ENCODE measurements at places on chromosomes 12 and 14.

DNA sequence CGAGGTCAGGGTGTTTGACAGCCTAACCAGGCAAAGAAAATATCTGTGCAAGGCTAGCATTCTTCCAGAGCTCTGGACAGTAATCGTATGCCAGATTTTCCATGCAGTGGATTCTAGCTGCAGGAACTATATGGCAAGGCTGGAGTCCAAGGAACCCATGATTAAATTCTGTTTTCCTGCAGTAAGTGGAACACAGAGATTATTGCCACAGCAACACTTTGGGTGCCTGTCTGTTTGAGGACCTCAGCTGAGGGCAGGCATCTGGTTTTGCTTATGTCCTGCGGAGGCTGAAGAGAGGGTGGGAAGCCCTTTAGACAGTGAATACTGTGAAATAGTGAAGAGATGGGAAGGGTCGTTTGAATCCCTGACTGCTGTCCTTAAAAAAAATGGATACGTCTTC lies 104.4 kb downstream of the DAD1 start:
- no peak for DNase-seq

DNA sequence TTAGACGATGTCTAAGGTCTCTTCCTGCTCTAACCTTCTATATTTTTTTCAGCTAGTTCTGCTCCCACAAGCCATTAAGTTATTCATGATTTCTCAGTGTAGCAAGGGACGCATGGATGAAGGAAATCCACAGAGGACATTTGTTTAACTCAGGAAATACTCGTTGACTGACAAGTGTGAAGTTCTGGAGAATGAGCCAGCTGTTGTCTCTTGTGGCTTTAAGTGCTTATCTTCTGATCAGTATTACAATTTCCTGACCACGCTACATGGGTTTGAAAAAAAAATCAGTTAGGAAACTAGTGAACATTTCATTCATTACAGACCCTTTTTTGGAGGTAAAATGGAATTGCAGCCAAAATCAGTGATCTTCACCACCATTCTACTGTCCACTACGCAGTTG lies 53.1 kb downstream of the GUCY2C start:
- no peak for DNase-seq

DNA sequence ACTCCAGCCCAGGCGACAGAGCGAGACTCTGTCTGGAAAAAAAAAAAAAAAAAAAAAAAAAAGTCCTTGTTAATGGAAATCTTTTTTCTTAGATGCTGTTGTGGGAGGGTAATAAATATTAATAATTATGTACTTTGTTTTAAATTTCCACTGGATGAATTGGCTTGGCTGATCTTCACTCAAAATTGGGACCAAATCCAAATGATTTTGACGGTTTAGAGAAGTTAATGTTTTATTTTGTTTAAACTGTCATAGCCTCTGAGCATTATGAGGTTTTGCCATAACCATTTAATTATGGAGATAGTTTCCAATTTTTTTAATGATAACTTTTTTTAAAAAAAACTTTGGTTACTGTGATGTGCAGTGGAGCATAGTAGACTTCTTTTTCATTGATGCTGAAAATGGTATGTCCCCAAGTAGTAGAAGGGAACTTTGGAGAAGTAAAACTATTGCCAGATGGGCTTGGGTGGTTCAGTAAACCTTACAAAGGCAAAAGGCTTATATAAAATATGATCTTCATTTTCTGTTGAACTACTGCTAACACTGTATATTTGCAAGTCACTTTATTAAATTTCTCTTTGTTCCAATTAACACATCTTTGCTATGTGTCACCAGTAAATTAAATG lies 3.9 kb upstream of the PMCH start:
- no peak for DNase-seq

DNA sequence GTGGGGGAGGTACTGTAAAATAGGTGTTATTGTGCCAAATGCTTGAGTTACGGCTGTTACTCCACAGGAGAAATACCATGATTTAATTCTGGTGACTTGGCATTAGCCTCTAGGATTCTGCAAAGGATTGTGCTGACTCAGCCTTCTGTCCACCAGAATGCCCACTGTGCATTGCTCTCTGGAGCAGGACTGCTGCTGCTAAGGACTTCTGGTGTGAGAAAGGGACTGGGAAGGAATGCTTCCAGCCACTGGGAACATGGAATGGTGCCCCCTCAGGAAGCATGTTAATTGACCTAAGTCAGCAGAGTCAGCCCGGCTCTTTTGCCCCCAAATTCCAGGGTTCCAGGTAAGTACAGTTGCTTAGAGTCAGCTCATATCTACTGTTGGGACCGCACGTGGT lies 32.9 kb downstream of the ZFHX2 start:
- DNase-seq = no peak

DNA sequence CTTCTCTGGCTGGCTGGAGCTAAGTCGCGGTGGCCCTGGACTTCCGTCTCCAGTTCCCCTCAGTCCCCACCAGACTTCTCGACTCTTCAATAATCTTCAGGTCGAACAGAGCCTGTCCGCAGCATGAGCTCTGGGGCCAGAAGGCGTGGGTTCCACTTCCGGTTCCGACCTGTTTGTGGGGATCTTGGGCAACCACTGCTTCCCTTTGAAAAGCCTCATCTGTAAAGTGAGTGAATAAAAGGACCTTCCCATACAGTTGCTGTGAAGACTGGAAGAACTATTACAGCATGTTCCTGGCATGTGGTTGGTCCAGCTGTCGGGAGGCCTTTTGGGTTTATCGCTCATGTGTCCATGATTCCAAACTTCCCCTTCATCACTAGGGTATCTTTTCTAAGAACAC lies 19.4 kb downstream of the ADGRD1 start:
- DNase-seq = no peak

GRCh38 chr14:45198551-45198950 lies 54.5 kb downstream of the MIS18BP1 start:
- no peak for DNase-seq

- no peak for DNase-seq
Measured at GRCh38 chr12:77364400-77364799, 299.0 kb upstream of the E2F7 start.

GRCh38 chr12:31431721-31432240 lies 105.8 kb upstream of the SINHCAF start:
- no peak for DNase-seq

DNA sequence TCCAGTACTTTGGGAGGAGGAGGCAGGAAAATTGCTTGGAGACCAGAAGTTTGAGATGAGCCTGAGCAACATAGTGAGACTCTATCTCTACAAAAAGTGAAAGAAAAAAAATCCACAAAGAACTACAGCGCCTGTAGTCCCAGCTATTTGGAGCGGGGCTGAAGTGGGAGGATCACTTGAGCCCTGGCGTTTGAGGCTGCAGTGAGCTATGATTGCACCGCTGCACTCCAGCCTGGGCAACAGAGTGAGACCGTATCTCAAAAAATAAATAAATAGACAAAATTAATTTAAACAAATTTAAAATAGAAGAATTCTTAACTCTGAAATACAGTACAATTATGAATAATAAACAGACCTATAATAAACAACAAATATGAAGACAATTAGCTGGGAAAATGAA lies 40.9 kb downstream of the ATL1 start:
- no peak for DNase-seq

DNA sequence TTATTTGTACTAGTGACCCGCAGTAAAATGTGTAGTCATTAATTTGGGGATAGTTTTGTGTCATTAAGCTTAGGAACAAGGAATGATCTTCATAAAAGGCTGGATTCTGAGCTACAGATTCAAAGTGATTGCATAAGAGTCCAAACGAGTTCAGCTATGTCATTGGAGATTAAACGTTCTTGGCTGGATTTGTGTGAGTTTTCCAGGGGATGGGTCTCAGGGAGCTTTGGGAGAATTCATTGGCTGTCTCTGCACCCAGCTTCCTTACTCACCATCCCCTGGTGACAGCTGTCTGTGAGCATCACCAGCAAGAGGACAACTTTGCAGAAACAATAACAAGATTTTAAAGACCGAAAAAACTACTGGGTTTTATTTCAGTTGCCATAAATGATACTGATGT lies 130.4 kb downstream of the DAAM1 start:
- DNase-seq = no peak

DNA sequence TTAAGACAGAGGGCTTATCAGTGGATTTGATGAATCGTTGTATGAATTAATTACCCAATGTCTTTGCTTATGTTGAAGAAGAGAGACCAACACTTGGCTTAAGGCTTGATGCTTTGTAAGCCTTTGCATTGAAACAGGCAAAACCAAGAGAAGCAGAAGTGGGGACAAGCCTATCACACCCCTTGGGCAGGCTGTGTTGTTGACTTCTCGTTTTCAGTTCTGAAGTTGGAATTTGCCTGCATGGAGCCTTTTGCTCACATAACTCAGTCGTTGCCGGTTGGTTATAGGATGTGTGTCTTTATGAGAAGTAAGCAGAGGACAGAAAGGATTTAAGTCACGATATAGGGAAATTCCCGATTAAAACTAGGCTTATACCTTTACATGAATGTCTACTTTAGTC lies 94.7 kb downstream of the CCDC92 start:
- no peak for DNase-seq

GRCh38 chr14:83764656-83765599 lies 1765.0 kb upstream of the FLRT2 start:
- DNase-seq = no peak

DNA sequence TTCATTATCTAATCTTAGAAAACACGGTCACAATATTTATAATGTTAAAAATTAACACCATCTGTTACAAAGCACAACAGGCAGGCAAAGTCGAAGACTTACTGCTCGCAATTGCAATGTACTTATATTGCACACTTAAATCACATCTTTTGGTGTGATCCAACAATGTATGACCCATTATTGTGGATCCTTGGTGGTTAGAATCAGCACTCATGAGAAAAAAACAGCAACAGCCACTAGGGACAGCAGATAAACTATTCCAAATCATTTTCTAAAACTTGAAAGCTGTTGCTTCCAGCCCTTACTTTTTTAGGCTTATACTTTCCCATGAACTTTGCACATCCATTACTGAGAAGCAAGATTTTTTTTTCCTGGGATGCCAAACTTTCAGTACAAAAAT lies 20.4 kb downstream of the COX16 start:
- no peak for DNase-seq

- DNase-seq = no peak
Measured at GRCh38 chr14:101102875-101103274, 199.4 kb upstream of the RTL1 start.

DNA sequence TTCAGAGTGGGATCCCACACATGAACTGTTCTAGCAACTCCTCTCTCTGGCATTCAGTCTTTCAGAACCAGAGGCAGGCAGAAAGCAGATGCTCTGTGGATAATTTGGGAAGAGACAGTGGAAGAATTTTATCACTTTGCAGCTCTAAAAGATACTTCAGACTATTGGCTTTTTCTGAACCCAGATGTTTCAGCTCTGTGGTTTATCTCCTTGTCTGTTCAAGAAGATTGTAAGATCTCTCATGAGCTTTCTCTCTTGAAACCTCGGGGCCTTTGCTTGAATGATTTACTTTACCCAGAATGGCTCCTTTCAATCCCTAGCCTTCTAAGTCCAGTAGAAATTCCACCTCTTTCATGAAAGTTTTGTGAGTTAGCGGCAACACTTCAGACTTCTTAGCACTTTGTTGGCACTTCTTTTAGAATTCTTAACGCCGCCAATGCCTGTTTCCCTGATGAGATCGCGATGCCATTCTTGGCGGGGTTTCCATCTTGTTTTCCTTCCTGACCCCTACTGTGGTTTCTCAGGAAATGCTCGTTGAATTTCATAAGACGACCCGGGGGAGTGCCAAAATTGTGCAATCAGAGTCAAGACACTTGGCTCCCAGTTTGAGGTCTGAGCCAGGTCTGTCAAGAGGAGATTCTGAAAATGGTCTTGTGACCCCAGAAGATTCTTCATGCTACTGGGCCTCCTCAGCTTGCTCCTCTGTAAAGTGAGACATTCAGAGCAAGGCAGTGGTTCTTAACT lies 107.0 kb upstream of the PRICKLE1 start:
- no peak for DNase-seq

DNA sequence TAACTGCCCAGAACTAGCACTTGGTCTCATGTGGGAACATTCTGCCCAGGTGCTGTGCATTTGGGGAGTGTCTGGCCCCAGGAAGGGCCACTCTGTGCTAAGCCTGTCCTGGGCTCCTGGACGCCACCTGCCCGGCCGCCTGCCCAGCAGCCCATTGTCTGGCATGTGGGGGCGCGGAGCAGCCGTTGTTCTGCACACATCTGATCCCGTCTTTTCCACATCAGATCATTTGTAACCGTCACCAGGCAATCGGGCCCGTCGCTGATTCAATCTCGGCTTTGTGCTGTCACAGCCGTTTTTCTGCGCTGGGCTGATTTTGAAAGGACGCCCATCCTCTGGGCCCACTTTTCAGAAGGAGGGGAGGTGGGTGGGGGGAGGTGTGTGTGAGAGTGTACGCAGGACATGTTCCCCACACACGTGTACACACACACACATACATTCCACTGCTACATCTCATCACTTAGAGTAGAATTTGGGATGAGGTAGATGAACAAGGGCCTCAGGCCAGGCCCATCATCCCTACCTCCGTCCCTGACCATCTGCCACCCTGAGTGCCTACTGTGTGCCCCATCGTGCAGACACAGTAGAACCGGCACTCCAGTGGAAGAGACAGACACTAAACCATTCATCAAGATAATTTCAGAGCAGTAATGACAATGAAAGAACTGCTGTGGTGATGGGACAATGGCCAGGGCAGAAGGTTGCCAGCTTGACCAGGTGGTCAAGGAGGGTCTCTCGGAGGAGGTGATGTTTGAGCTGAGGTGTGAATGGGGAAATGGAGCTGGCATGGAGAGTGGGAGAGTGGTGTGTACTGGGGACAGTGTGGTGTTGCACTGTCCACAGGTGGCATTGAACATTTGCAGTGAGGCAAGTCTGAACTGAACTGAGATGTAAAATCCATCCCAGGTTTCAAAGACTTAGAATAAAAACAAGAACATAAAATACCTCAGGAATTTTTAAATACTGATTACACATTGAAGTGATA lies 19.0 kb downstream of the FAM222A start:
- DNase-seq = no peak

DNA sequence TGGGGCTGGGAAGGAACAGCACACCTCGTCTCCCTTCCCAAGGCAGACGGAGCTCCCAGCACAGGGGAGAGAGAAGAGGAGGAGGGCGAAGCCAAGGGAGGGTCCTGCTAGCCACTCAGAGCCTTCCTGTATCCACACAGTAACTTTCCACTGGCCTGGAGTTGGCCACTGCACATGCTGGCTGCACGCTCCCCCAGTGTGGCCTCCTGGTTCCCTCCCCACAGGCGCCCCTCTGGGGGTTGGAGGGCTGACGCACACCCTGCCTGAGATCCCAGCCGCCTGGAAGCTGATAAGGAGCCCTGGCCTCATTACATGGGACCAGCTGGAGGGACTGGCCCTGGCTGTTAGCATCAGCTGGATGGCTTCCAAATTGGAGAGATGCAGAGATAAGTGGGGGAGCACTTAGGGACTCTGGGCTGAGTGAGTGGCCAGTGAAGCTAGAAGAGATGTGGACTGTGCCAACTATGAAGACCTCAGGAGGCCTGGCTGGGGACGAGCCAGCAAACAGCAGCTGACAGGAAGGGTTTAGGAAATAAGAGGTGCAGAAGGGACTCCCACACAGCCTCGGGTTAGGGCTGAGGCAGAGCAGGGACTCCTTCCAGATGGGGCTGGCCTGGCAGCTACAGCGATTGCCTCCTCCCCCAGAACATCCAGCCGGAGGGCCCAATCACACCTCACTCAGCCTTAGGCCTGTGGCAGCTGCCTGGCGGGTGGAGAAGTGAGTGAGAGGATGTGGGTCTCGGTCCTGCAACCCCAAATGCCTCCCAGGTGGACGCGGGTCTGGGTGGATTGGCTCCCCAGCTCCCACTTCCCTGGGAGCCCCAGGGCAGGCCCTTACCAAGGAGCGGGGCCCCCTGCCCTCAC lies 26.3 kb upstream of the BCDIN3D start:
- no peak for DNase-seq
